ENCODE measurements at places on chromosomes 4 and X.

GRCh38 chrX:23504895-23505294 is 162.4 kb upstream of the PRDX4 start:
- no peak for DNase-seq

GRCh38 chrX:131881194-131881593 is 141.9 kb upstream of the STK26 start:
- DNase-seq = no peak

DNA sequence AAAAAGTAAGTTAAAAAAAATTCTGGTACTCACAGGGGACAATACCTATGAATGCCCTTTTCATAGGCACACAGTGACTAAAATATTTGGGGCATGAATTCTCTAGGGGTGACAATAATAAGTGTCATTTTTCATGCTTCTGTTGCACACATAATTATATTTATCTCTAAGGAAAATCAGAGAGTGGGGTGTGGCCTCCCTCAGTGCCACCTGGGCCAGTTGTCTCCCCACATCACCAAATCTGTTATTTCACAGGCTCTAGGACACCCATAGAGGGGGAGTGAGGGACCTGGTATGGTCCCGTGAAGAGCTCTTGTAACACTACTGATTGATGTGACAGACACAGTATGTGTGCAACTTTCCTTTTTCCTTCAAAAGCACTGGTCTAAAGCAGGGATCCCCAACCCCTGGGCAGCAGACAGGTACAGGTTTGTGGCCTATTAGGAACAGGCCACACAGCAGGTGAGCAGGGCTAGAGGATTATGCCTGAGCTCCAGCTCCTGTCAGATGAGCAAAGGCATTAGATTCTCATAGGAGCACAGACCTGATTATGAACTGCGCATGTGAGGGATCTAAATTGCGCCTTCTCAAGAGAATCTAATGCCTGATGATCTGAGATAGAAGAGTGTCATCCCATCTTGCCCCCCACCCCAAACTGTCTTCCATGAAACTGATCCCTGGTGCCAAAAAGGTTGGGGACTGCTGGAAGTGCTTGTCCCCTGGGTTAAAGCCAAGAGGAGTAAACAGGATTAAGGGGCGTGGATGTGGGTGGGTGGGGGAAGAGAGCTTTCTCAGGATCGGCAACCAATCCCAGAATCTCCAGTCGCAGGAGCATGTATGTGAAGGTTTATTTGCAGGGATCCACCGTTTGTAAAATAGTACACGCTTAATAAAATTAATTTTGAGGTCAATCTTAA is 856 bp downstream of the SLC9B1 start:
- no peak for DNase-seq

- DNase-seq = no peak
Measured at GRCh38 chr4:165394275-165394674, 15.5 kb downstream of the CPE start.

DNA sequence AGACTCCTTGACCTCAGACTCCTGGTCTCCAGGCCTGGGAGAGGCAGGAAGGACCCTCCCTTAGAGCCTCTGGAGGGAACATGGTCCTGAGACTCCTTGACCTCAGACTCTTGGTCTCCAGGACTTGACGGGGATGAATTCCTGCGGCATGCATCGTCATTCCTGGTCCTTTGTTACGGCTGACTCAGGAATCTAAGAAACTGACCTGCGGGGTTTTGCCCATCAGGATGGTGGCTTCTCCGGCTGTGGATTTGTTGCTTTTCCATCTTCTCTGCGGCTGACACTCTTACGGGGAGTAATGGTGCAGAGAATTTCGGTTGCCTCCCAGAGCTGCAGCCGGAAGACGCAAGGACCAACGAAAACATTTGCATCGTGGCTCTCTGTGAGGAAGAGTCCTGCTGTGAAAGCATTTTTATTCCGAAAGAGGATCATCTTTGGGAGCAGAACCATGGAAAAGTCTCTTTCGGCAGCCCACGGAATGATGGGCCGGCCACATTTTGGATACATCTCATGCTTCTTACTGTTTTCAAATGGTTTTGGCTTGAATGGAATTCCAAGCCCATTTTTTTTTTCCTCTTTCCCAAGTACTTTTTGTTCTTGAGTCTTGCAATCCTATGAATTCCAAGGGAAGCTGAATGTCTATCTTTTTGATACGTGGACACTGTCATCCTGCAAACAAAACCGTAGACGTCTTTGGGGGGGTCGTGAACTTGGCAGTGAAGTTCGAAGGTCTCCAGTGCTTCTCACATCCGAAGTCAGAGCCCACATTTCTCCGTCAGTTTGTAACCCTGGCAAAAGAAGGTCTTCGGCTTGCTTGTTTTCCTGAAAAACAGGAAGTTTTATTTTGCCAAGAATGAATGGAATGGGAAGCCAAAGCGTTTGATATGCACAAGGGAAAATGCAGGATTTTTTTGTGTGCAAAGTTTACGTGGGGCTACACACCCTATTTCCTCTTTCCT is 36.5 kb downstream of the SHOX start:
- no peak for DNase-seq

DNA sequence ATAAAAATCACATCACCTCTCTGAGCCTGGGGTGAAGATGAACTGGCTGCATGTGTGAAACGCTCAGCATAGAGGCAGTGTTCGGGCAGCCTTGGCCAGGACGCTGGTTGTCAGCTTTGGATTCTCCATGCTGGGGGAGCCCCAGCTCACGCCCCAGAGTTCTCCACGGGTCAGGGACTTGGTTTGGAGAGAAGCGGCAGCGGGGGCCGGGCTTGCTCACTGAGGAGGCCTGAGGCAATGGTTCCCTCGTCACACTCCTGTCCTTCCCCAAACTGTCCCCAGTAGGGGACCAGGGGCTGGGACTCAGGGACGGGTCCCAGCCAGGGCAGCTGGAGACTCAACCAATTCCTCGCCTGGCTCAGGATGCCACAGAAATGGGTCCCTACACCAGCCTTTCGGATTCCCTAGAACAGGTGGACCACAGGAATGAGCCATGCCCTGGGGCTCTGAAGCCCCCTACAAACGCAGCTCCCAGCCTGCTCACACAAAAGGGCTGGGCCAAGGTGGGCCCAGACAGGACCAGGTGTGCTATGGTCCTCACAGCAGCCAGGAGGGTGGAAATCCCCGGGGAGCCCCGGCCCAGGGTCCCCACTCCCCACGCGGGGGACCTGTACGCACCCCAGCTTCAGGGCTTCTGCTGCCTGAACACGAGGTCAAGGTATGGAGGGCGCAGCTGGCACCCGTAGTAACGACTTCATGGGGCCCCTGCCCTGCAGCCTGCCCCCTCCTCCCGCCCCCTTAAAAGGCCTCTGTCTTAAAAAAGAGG is 1.4 kb downstream of the MXD4 start:
- DNase-seq = no peak

DNA sequence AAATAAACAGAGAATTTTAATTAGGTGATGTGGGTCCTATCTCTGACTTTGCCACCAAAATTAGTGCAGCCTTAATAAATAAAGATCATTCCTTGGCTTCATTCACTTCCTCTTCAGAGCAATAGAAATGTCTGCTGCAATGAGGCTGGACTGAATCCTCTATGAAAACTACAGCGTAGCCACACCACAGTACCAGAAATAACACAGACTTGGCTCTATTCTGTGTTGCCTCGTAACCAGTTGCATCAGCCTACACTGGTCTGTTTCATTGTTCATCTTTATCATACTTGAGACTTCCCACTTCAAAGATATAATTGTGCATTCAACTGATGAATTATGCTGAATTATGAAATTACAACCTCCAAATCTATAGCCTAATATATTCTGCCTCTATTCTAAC is 15.8 kb downstream of the GLRA3 start:
- DNase-seq = no peak

- no peak for DNase-seq
Measured at GRCh38 chr4:145735347-145735675, 55.4 kb downstream of the C4orf51 start.

DNA sequence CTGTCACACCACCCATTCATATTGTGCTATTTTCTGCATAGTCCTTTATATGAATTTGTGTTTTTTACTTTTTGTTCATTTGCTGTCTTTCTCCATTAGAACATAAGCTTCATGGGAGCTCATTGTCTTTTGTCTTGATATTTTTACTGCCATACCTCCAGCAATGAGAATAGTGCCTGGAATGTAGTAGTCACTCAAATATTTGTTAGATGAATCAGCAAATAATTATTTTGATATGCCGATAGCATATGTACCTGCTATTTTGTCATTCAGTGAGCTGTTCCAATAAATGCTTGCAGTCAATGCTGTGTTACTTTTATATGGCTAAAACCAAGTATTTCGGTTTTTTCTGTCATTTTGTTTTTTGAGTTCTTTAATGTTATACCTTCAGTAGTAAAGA is 43.5 kb upstream of the SLC25A31 start:
- DNase-seq = no peak

- DNase-seq = no peak
Measured at GRCh38 chrX:3532581-3533085, 180.8 kb downstream of the PRKX start.

- DNase-seq = no peak
Measured at GRCh38 chrX:103157496-103158316, 57.2 kb upstream of the BEX4 start.

- DNase-seq = no peak
Measured at GRCh38 chr4:30714408-30715031, 5.6 kb upstream of the PCDH7 start.

GRCh38 chr4:97238956-97239666 is 904.2 kb downstream of the STPG2 start:
- DNase-seq = no peak

DNA sequence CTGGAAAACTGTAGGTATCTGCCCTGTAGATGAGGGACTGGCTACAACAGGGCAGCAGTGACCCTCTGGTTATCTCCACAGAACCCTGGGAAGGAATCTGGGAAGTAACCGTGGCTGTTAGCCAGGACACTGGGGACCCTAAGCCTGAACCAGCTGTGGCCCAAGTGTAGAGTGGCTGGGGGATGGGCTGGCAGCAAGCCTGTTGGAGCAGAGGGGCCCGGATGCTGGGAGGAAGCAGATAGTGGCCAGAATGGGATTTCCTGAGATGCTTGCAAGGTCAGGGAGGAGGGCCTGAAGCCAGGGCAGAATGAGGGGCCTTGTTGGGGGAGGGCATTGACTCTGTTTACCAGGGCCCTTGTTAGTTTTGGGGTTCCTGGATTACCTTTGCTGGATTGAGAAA is 161.0 kb upstream of the EOLA2 start:
- no peak for DNase-seq

- DNase-seq = no peak
Measured at GRCh38 chr4:23857367-23857959, 32.4 kb downstream of the PPARGC1A start.

GRCh38 chrX:63250253-63250868 is 100.8 kb downstream of the SPIN4 start:
- DNase-seq = no peak

DNA sequence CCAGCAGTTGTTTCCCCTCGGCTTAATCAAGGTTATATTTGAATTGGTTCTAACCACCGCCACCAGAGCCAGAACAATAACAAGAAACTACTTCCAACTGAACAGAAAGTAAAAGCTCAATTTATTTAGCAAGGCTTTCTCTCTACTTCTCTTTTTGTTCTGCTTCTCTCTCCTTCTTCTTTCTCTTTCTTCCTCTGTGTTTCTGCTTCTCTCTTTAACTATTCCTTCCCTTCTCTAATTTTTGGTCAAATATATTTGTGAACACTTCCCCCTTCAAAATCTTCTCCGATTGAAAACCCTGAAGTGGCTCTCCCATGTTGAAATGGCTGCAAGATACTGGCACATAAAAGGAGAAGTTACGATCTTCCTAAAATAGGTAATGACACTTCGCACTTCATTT is 1195.9 kb upstream of the PRKX start:
- DNase-seq = no peak

GRCh38 chr4:74692972-74693371 is 101.4 kb downstream of the BTC start:
- DNase-seq = no peak

GRCh38 chr4:14115106-14115505 is 487.6 kb upstream of the BOD1L1 start:
- DNase-seq = no peak

- no peak for DNase-seq
Measured at GRCh38 chr4:138961664-138962063, 53.9 kb upstream of the NOCT start.

GRCh38 chr4:13180701-13181100 is 303.4 kb downstream of the RAB28 start:
- no peak for DNase-seq

GRCh38 chr4:125833-126232 is 1.5 kb downstream of the ZNF718 start:
- DNase-seq = no peak

- no peak for DNase-seq
Measured at GRCh38 chr4:67051000-67051789, 494.1 kb downstream of the CENPC start.

DNA sequence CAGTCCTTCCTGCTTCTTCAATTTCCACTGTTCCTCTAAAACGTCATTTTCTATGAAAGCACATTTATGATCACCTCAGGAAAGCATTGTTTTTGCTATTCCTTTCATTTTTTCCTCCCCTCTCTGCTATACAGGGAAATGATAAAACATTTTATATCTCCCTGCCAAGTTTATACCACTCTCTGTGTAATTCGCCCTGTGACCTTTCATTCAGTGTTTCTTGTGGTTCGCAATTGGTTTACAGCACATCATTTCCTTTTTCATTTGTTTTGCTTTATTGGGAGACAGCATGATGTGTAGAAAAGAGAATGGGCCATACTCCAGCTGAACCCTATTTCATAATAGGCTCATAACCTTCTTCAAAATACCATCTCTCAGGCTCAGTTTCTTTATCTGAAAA is 99.9 kb upstream of the RAPGEF2 start:
- DNase-seq = no peak

- no peak for DNase-seq
Measured at GRCh38 chrX:133461231-133461630, 45.9 kb upstream of the GPC4 start.

- no peak for DNase-seq
Measured at GRCh38 chr4:87006426-87006675, 71.5 kb downstream of the AFF1 start.

DNA sequence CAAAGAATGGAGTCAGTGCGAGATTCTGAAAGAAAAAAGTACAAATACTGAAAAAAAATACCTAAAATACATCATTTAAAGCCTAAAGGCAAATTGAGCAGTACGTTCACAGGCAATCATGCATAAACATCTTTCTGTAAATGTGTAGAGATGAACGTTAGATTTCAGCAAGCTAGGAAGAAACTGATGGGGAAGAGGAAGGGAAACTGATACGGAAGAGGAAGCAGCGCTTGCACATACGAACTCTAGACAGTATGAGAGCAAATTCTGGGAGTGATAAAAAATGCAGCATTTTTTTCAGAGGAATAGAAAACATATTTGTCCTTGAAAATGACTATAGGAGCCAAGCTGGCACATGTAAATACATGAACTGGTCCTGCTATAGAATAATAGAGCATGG is 9.4 kb downstream of the ANKRD50 start:
- DNase-seq = no peak
